Gastrocnemius medialis (tissue), 4 donors: ENCODE measurements at places on chromosomes 1 and 21. TPM values are rescaled to one million over a fixed set of nuclear protein-coding genes. Genes with fewer than 3 reads are reported as not detected.

- H3K4me3 ChIP-seq: no peak overlapping the region
- H3K36me3 ChIP-seq: no peaks in the 10 kb centered on the region
- no peaks in the 10 kb centered on the region for H3K4me1 ChIP-seq
- no peaks in the 10 kb centered on the region for H3K27me3 ChIP-seq
Observed at GRCh38 chr1:84876353-84876752, 16.7 kb downstream of the LPAR3 start.

Gene YOD1
- total RNA-seq: 3.0 TPM

Gene ZFP69
- total RNA-seq: 0.29 TPM

DNA sequence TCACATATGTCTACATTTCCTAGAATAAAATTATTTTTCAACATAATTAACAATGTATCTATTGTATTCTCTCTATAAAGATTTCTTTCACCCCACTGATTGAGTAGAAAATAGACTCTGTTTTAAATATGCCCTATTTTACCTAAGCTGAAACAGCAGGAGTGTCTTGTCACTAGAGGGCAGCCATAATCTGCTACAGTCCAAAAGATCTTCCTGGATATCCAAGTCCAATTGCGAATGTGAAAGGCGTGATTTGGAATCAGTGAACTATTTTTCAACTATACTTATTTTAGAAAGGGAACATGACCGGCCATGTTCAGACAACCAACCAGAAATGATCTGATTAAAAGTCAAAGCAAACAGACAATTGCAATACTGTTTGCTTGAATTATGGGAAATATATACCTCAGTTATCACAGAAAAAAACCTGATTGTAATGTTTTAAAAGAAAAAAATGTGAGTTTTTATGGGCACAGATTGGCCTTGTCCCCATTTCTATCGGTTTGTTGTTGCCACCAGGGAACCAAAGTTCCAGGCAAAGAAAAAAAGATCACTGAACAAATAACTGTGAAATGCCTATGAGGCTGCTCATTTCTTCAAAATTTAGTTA lies 1211.0 kb upstream of the ADGRL4 start:
- no peak overlapping the region for H3K4me3 ChIP-seq
- H3K36me3 ChIP-seq: no peaks in the 10 kb centered on the region
- no peaks in the 10 kb centered on the region for H3K27me3 ChIP-seq
- DNase-seq: no peak
- H3K27ac ChIP-seq: no peak overlapping the region
- no peaks in the 10 kb centered on the region for H3K4me1 ChIP-seq

Gene PLA2G2D
- not detected for total RNA-seq

Gene OR2L5
- total RNA-seq: not detected

Gene SYTL1
- not detected for total RNA-seq

DNA sequence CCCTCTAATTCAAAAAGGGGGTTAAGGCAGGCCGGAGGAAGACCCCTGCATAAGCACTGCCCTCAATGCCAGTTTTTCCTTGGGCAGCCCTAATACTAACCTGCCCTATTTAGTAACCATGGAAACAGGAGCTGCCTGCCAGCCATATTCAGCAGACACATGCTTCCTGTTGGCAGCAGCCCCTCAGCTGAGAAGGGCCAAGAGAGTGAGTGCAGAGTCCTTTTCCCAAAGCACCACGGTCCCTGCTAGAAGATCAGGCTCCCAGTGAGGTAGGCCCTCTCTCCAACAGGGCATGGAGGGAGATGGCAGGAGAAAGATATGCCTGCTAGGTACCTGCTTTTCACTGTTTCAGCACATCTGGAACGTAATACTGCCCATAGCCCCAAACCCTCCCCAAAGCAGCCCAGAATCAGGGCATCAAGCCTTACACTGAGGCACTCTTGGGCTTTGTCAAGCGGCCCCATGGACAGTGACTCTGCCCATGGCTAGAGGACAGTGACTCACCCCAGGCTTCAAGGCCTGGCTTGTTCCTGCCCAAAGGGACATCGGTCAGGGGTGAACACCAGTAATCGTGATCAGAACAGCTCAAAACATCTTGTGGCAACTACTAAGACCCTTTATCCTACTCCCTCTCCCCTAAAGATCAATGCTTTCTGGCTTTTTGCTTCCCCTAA lies 64.5 kb downstream of the BCAR3 start:
- no peaks in the 10 kb centered on the region for H3K27me3 ChIP-seq
- no peak for DNase-seq
- H3K4me3 ChIP-seq: no peak overlapping the region
- peak overlapping the region; percentile 90 for H3K27ac ChIP-seq
- peaks cover 47% of the 10 kb centered on the region for H3K4me1 ChIP-seq

DNA sequence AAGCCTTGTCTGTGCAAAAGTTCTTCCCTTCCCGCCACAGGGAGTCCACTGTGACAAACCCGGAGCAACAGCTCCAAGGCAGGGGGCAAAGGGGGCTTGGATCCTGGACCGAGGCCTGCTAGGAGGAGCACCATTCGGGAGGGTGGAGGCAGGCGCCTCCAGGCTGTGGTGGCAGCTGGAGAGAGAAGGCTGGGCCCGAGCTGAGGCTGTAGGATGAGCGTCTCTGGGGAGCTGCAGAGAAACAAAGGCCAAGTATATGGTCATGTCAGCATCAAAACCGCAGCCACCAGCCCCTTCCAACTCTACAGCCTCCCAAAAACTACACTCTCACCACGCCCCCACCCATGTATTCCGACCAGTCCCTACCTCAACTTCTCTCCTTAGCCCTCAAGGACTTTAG lies 579 bp downstream of the SH3BP5L start:
- H3K4me1 ChIP-seq: peaks cover 51% of the 10 kb centered on the region
- peak overlapping the region; percentile 95 for H3K27ac ChIP-seq
- peak overlapping the region; percentile 75 for H3K4me3 ChIP-seq
- no peaks in the 10 kb centered on the region for H3K27me3 ChIP-seq
- peaks cover 4% of the 10 kb centered on the region for H3K36me3 ChIP-seq

DNA sequence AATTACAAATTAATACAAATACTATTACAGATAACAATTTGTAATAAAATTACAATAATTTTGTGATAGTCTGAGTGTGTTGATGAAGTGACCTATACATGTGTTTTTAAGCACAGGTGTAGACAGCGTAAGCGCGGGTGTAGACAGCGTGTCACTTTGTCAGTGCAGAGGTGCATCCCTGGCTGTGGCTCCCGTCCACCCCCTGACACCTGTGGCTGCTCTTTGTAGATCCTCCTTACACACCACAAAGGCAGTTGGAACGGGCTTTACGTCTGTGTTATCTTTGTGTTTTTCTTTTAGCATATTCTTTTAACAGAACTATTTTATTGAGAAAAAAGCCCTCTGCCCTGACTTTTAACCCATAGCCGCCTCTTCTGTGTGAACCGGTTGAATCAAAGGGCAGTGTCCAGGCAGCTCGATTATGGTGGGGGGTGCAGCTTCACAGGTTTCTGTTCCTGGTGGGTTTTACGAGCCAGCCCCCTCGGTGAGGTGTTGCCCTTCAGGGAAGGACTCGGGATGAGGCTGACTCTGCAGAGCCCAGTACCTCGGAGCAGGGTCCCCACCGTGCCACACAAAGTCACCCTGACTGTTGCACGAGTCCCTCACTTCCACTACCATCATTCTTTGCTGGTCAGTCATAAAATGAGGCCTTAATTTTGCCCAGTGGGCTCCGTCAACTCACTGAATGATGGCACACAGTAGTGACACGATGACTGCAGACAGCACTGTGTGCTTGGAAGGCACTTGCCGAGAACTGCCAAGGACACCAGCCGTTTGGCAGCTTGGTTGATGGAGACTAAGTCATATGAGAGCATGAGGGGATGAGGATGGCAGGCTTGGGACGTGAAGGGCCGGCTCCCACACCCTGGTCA lies 86.4 kb upstream of the COL6A1 start:
- DNase-seq: no peak
- no peaks in the 10 kb centered on the region for H3K36me3 ChIP-seq
- H3K4me1 ChIP-seq: no peaks in the 10 kb centered on the region
- H3K27me3 ChIP-seq: peaks cover 13% of the 10 kb centered on the region

Gene ZBTB8B
- not detected for total RNA-seq

- no peak overlapping the region for H3K4me3 ChIP-seq
- no peaks in the 10 kb centered on the region for H3K36me3 ChIP-seq
- H3K27me3 ChIP-seq: no peaks in the 10 kb centered on the region
Observed at GRCh38 chr1:33606272-33606671, 133.8 kb downstream of the ZSCAN20 start.

- H3K4me1 ChIP-seq: no peaks in the 10 kb centered on the region
- peak; percentile 52 for DNase-seq
- H3K36me3 ChIP-seq: no peaks in the 10 kb centered on the region
- H3K4me3 ChIP-seq: no peak overlapping the region
- H3K27ac ChIP-seq: no peak overlapping the region
- H3K27me3 ChIP-seq: no peaks in the 10 kb centered on the region
Observed at GRCh38 chr1:109263597-109264378, 14.4 kb downstream of the CELSR2 start.

DNA sequence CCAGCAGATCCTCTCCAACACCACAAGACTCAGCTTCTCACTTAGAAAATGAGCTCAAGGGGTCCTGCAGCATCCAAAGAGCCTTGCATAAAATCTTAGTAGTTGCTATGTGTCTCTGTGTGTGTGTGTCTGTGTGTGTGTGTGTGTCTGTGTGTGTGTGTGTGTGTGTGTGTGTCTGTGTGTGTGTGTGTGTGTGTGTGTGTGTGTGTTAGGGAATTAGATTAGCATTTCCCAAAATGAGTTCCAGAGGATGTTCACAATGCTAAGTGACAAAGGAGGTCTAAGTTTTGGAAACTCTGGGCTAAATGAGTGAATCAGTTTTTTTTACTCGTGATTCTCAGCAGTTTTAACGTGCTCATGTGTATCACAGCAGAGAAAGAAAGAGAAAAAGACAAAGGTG lies 30.5 kb downstream of the TNNT2 start:
- DNase-seq: no peak
- H3K4me3 ChIP-seq: no peak overlapping the region
- H3K27me3 ChIP-seq: no peaks in the 10 kb centered on the region
- H3K4me1 ChIP-seq: no peaks in the 10 kb centered on the region
- no peak overlapping the region for H3K27ac ChIP-seq

DNA sequence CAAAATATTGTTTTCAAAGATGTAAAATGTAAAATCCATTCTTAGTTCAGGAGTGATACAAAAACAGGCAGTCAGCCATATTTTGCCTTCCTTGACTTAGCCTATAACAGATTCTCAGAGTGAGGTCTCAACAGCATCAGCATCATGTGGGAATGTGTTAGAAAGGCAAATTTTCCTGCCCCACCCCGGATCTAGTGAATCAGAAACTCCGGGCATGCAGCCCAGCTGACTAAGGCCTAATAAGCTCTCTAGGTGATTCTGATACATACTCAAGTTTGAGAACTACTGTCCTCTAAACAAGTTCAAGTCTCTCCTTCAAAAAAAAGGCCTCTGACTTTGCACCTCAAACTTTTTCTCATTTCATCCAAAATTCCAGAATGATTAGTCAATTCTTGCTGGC lies 46.9 kb upstream of the PRRC2C start:
- peak; percentile 18 for DNase-seq
- no peak overlapping the region for H3K4me3 ChIP-seq
- H3K27ac ChIP-seq: no peak overlapping the region
- H3K27me3 ChIP-seq: no peaks in the 10 kb centered on the region
- no peaks in the 10 kb centered on the region for H3K36me3 ChIP-seq
- H3K4me1 ChIP-seq: no peaks in the 10 kb centered on the region

GRCh38 chr1:234763367-234763766 lies 153.4 kb upstream of the IRF2BP2 start:
- H3K4me1 ChIP-seq: no peaks in the 10 kb centered on the region
- DNase-seq: no peak
- H3K4me3 ChIP-seq: no peak overlapping the region
- no peak overlapping the region for H3K27ac ChIP-seq
- H3K36me3 ChIP-seq: no peaks in the 10 kb centered on the region
- no peaks in the 10 kb centered on the region for H3K27me3 ChIP-seq

Gene MAN1C1
- 2.3 TPM for total RNA-seq

DNA sequence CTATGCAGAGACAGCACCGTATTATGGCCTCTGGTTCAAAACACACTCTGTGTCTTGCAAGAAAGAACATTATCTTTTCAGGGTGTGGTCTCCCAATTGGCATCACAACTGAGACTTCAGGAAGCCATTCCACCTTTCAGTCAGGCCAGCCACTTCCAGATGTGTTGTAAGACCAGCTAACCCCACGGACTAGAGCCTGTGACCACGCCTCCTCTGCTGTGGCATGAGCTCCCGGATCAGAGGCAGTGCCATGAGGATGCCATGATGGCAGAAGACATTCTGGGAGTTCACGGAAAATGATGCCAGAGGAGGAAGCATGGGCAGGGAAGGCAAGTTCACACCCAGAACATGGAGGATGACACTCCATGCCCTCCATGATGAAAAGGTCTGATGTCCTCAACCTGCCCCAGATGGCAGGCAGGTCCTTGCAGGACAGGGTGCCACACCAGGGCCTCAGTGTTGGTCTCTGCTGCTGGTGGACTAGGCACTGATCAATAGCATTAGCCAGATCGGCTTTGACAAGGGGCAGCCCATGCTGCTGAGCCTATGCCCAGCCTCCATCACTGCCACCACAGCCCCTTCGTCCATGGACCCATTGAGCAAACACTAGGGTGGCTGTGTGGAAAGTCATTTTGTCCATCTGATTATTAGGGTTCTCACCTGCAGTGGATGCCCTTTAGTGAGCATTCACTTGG lies 341.6 kb downstream of the MATN1 start:
- peaks cover 6% of the 10 kb centered on the region for H3K4me1 ChIP-seq
- H3K27ac ChIP-seq: no peak overlapping the region
- DNase-seq: no peak

DNA sequence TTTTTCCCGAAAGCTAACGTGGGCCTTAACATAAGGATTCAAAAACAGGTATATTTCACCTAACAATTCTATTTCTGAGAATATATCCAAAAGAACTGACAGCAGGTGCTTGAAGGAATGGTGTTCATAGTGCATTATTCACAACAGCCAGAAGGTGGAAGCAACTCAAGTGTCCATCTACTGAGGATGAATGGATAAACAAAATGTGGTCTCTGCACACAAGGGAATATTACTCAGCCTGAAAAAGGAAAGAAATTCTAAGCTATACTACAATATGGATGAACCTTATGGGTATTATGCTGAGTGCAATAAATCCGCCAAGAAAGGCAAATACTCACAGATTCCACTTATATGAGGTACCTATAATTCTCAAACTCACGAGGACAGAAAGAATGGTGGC lies 6.1 kb upstream of the RIPPLY3 start:
- no peak overlapping the region for H3K4me3 ChIP-seq
- H3K27ac ChIP-seq: no peak overlapping the region
- no peaks in the 10 kb centered on the region for H3K27me3 ChIP-seq
- H3K36me3 ChIP-seq: no peaks in the 10 kb centered on the region
- no peaks in the 10 kb centered on the region for H3K4me1 ChIP-seq

DNA sequence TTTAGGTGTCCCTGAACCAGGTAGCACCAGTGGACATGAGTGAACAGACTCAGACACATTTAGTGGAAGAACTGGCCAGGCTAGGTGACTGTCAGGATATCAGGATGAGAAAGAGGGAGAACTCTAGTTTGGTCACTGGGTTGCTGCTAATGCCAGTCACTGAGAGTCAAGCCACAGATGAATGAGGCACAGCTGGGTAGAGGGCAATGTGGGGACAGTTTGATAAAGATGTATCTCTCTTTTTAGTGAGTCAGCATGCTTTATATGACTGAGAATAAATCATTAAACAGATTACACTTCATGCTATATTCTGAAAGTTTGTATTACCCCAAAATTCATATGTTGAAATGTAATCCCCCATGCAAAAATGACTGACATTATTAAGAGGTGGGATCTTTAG lies 87.1 kb downstream of the SELENOF start:
- H3K27ac ChIP-seq: no peak overlapping the region
- H3K4me1 ChIP-seq: no peaks in the 10 kb centered on the region
- no peak overlapping the region for H3K4me3 ChIP-seq
- DNase-seq: no peak
- H3K36me3 ChIP-seq: no peaks in the 10 kb centered on the region

- H3K36me3 ChIP-seq: no peaks in the 10 kb centered on the region
- no peak overlapping the region for H3K4me3 ChIP-seq
- H3K4me1 ChIP-seq: no peaks in the 10 kb centered on the region
- H3K27ac ChIP-seq: no peak overlapping the region
- H3K27me3 ChIP-seq: no peaks in the 10 kb centered on the region
Observed at GRCh38 chr1:15231714-15232201, 15.3 kb upstream of the FHAD1 start.
